ENCODE measurements at places on chromosomes 2 and 18.

GRCh38 chr2:134247679-134248078 lies 6.2 kb upstream of the MGAT5 start:
- DNase-seq, result no peak

DNA sequence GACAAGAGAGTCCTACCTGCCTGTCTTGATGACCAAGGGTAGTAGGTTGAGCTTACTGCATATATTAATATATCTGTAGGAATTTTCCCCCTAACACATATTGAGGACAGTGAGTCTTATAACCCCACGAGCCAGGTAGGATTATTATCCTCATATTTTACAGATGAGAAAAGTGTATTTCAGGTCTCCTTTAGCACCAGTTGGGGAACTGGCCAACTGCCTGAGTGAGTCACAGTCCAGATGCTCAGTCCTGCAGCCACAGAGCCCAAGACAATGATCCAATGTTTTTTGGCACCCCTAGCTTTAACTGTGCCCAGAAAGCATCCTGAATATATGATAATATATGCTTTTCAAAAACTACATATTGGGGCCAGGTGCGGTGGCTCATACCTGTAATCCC lies 30.8 kb upstream of the GLS start:
- no peak for DNase-seq

- no peak for DNase-seq
Observed at GRCh38 chr2:132815516-132815915, 145.5 kb upstream of the LYPD1 start.

DNA sequence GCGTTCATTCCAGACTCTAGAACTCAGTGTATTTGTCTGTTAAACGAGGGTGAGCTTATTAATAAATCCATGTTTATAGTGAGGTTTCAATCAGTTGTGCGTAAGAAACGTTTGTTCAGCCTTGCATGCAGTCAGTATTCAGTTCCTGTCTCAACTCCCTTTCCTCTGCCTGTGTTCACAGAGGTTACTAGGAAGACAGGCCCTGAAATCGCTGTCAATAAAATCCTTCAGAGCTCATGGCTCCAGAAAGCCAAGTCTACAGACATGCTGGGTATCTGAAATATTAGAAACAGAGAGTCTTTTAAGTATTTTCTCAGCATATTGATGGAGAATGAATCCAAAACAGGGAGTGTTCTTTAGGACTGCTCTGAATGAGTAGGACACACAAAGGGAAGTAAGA lies 75.4 kb downstream of the KLF7 start:
- no peak for DNase-seq

- DNase-seq, result no peak
Observed at GRCh38 chr2:149492923-149493322, 94.7 kb downstream of the MMADHC start.

GRCh38 chr2:237731663-237732062 lies 66.9 kb upstream of the RBM44 start:
- DNase-seq, result peak; percentile 44

- DNase-seq, result no peak
Observed at GRCh38 chr2:232857158-232857563, 12.9 kb upstream of the SNORC start.

DNA sequence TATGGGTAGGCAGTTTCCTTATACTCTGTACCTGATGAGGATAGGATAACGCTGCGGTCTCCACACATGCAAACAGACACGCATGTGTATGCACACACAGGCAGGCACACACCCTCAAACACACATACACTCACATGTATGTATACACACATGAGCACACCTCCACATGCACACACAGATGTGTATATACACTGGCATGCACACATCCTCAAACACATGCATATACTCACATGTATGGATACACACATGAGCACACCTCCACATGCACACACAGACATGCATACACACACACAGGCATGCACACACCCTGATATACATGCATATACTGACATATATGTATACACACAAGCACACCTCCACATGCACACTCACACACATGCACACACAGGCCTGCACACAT lies 267.8 kb upstream of the HDAC4 start:
- no peak for DNase-seq

- peak; percentile 18 for DNase-seq
Observed at GRCh38 chr18:811182-811891, 705 bp downstream of the YES1 start.

DNA sequence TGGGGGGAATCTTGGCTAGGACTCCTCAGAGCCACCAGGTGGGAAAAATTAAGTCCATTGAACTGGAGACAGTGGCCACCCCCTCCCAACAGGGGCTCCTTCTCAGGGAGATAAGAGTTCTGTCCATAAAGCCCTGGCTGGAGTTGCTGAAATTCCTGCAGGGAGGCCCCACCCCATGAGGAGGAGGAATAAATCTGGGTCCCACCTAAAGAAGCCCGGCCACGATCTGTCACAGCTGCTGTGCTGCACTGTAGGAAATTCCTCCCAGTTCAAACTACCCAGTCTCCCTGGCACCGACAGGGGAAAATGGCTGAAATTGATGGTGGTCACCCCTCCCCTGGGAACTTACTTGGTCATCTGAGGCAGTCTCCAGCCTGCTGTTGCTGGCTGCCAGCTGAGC lies 215.0 kb downstream of the THSD7B start:
- no peak for DNase-seq

- no peak for DNase-seq
Observed at GRCh38 chr2:121099329-121100290, 185.4 kb downstream of the TFCP2L1 start.
